ENCODE measurements at places on chromosomes 13 and 19. TPM values are rescaled to one million over a fixed set of nuclear protein-coding genes. Genes with fewer than 3 reads are reported as not detected.

The CDX2 gene
- not detected for total RNA-seq

The ANGPTL8 gene
- total RNA-seq = not detected

The KIR3DL1 gene
- total RNA-seq = not detected

The ATP1A3 gene
- total RNA-seq = not detected

The POU2F2 gene
- total RNA-seq = 17.3 TPM
